ENCODE measurements at places on chromosomes 4 and X.
A peak's percentile ranks its signal among the peaks of the same experiment; 100 is the strongest.

GRCh38 chr4:143313521-143313920, 23.2 kb upstream of the GAB1 start:
- DNase-seq: no peak

GRCh38 chr4:7375427-7375826, 59.3 kb downstream of the PSAPL1 start:
- DNase-seq: no peak

GRCh38 chrX:136143711-136144110, 3.6 kb upstream of the FHL1 start:
- no peak for DNase-seq

DNA sequence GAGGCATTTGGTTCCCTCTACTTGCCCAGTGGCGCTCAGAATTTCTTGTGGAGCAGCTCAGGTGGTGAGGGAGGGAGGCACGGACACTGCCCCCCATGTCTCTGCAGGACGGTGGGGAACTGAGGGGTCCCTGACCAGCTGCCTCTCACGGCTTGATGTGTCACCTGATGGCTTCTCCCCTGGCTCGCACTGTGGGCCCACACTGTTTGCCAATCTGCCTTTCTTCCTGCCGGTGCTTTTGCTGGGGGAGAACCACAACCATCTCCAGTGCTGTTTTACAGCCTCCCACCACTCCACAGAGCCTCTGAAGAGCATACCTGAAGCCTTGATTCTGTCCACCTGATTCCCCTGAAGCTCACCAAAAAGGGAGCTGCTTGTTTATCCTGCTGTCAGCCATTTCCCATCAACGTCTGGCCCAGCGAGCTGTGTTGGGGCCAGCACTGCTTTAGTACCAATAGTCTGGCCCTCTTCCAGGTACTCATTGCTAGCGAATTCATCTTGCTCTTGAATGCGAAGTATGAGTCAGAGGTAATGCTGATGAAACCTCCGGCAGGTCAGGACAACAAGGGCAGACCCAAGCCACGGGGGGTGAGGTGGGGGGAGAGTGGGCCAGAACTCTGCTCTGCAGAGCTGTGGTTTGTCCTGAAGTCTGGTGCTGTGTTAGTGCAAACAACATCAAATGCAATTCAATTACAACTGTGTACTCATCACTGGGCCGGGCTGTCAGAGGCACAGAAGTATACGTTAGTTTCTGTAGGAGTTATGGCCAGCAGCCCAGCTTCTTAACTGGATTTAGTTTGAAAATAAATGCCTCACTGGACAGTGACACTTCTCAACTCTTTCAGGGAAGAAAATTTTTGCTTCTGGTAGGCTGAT, 208.3 kb upstream of the JADE1 start:
- no peak for DNase-seq

DNA sequence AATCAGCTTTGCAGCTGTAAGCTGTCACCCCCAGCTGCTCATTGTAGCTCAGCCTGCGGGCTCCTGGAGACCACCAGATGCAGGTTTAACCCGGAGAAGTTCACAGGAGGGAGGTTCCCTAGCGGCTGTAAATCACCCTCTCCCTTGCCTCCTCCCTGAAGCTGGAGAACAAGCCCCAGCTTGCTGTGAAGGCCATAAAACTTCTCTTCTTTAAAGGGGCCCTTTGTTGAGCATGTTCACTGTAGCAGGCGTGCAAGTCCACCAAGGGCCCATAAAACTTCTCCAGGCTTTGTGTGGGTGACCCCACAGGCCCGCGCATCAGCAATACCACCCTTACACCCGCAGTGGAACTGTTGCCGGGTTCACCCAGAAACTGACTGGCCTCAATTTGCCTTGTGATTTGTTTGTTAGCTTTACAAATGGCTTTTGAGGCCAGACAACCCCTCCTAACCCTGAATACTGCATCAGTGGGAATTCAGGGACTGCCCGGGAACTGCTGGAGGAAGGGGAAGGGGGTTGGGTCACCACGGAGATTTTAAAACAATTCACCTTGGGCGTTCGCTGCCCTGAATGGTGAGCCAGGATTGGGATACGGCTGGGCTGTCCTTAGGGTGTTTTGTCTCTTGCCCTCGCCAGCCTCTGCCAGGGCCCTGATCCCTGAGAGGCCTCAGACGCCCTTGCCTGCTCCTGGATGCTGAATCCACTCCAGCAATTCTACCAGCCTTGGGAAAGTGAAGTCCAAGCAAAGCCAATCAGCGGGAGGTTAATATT, 49.5 kb upstream of the ATP6AP2 start:
- no peak for DNase-seq

GRCh38 chr4:61923179-61923578, 723.1 kb downstream of the ADGRL3 start:
- no peak for DNase-seq

GRCh38 chrX:149473092-149473491, 32.0 kb downstream of the IDS start:
- DNase-seq: no peak

- no peak for DNase-seq
Observed at GRCh38 chr4:84032372-84032771, 466.7 kb downstream of the NKX6-1 start.

DNA sequence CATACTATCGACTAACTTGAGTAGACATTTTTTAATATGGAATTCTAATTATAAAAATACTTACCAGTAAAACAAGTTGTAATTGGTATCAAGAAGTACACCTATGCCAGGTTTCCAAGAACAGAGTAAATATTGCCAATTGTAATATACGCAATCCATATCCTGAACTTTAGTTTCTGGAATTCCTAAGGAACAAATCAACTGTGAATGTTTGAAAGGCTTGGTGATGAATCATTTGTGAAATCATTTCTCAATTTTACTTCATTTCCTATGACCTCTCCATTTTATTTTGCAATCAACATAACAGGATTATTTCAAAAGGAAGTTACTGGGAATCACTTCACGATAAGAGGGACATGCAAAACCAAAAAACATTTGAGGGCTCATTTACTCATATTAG, 3.7 kb downstream of the IL13RA2 start:
- DNase-seq: no peak

GRCh38 chr4:121226362-121226761, 62.2 kb upstream of the TNIP3 start:
- DNase-seq: no peak

DNA sequence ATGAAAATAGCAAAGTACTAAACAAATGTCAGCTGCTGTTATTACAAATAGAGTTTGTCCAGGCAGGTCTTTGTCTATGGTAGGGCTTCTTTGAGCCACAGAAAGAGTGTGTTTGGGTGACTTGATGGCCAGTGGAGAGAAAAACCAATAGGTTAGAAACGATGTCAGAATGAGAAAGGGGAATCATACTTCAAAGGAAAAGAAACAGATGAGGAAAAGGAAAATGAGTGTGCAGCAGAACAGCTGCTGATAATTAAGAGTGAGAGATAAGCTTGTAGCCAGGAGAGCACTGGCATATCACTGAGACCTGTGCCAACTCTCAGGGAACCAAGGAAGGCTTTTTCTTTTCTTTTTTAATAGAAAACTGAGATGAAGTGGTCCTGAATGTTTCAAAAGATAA, 257.2 kb downstream of the ARHGAP24 start:
- DNase-seq: no peak

GRCh38 chr4:105894660-105895582, at the start of gene NPNT:
NPNT (plus strand) TSS chr4:105895471; CDS start chr4:105895653, 182 bp downstream.
- no peak for DNase-seq

DNA sequence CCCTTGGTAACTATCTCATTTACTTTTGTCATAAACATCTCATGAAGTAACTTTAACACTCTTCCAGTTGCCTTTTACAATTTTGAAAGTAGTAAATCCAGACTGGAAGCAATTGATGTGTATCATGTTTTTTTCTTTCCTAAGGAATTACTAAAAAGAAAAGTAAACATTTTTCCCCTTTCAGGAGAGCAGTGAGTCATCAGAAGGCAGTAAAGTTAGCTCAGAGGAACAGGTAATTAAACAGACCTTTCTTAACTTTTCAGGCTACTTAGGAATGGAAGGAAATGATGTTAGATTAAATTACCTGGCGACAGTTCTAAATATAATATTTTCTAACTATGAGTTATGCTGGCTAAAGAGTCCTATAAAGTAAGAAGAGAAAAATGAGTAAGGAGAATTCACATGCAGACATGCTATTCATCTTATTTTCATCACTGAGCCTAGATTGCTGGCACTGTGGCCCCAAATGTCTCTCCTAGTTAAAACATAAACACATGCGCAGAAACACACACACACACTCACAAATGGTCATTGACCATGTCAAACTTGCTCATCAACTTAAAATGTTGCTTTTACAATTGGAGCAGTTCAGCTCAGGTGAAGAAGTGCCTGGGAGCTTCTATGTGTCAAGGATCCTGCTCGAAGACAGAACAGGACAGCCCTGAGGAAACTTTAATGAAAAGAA, 9.3 kb downstream of the DMP1 start:
- DNase-seq: no peak

GRCh38 chrX:119118780-119119395, 8.7 kb downstream of the KIAA1210 start:
- DNase-seq: peak; percentile 30

GRCh38 chr4:18934197-18934596, 912.6 kb upstream of the LCORL start:
- no peak for DNase-seq

GRCh38 chrX:78746496-78746895, 1.0 kb upstream of the LPAR4 start:
- no peak for DNase-seq

DNA sequence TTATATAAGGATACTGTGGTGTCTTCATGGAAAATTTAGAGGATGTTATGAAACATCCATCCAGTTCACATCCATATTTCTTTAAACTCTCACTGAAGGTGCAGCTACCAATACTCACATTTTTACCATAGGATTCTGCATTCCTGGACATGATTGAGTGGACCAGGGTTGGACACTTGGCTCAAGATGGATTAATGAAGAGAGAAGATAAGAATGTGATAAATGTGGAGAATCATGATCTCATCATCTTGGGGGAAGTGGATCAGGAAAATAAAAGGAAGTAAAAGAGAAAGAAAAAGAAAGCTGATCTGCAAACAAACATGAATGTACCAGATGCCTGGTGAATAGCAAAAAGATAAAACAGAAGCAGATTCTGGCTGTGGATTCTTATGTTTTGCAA, 175.4 kb downstream of the NPFFR2 start:
- no peak for DNase-seq
